ENCODE measurements at places on chromosomes 5 and 9. TPM values are rescaled to one million over a fixed set of nuclear protein-coding genes. Genes with fewer than 3 reads are reported as not detected.

DNA sequence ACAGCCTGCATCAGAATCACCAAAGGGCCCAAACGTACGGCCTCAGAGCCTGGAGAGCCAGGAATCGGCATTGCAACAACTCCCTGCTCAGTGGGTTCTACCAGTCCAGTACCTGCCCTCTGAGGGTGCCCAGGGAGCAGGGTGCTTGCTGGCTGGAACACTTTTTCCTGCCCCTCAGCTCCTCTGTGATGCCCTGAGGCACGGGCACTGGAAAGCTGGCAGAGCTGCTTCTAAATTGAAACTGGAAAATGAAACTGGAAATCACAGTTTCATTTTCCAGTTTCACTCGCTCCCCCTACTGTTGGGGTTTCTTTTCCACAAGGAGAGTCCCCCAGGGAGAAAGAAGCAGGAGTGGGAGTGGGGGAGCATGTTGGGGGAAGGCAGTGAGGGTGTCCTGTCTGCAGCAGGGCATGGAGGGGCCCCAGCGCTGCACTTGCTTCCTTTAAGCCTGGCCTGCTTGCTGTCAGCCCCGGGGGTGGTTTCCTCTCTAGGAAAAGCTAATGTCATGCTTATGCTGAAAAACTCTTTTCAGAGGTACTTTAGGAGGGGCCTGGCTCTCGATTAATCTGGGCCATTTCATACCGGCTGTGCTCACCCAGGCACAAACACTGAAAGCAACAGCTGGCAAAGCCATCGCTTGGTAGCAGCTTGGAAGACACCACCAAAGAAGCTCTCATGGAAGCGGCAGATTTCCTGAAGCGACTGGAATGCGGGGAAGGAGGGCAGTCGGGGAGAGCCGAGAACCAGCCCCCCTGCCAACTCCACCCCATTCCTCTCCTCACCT lies 26.2 kb downstream of the IRF1 start:
- peak overlapping the region; percentile 81 for H3K4me3 ChIP-seq
- peak; percentile 50 for DNase-seq
- H3K4me1 ChIP-seq = peaks cover 85% of the 10 kb centered on the region
- H3K27me3 ChIP-seq = no peaks in the 10 kb centered on the region
- peak overlapping the region; percentile 85 for H3K27ac ChIP-seq

GRCh38 chr5:143308731-143309130 lies 94.8 kb downstream of the NR3C1 start:
- peaks cover 4% of the 10 kb centered on the region for H3K4me1 ChIP-seq
- DNase-seq = no peak
- no peaks in the 10 kb centered on the region for H3K27me3 ChIP-seq

- H3K4me1 ChIP-seq = peaks cover 3% of the 10 kb centered on the region
- no peaks in the 10 kb centered on the region for H3K27me3 ChIP-seq
- DNase-seq = no peak
- H3K27ac ChIP-seq = no peak overlapping the region
Measured at GRCh38 chr9:123611226-123611625, 255.2 kb downstream of the CRB2 start.

- H3K4me3 ChIP-seq = no peak overlapping the region
- no peaks in the 10 kb centered on the region for H3K4me1 ChIP-seq
- DNase-seq = no peak
- no peak overlapping the region for H3K27ac ChIP-seq
Measured at GRCh38 chr5:5456858-5457257, 34.4 kb downstream of the ICE1 start.

The PCDHB3 gene
- total RNA-seq = not detected
